ENCODE measurements at places on chromosomes 16 and 17.

GRCh38 chr17:78803186-78803845 is 21.2 kb upstream of the CYTH1 start:
- no peak for DNase-seq

- DNase-seq = no peak
These were observed 13.7 kb downstream of the ZNF213 start for GRCh38 chr16:3148256-3149192.

DNA sequence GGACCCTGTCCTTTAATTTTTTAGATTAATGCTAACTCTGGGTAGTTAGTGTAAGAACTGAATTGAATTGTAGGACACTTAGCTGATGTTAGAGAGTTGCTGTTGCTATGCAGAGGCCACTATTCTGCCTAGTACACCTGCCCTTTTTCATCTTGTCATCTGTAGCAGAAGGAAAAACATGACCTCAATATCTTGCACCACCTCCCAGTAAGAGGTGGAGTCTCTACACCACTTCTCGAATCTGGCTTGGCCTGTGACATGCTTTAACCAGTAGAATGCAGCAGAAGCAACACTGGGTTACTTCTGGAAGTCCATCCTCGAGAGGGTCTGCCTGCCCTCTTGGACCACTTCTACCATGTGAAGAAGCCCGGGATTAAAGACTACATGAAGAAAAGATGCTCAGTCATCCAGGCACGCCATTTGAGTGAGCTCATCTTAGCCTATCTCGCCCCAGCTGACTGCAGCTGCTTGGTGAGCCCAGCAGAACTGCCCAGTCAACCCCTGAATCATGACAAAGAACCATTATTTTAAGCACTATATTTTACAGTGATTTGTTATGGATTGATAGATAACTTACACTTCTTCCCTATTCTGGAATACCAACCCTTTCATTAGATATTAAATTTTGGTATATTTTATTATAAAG is 153.5 kb downstream of the MYO1D start:
- DNase-seq = no peak

DNA sequence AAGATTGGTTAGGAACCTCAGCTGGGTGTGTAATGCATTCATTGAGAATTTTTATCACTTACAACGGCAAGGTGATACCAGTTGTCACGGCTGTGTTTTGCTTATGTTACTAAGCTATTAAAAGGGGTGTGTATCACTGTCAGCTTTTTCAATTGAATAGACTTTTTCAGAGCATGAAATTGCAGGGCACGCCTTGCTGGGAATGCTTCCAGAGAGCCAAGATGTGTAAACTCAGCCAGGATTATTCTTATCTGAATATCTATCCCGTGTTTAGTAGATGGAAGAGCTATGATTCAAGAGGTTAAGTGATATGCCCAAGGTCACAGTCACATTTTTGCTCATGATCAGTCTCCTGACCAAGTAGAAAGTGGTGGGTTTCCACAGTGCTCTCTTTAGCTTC is 6.6 kb upstream of the TEKT3 start:
- DNase-seq = no peak

GRCh38 chr17:74744714-74745547 is 3.5 kb upstream of the NHERF1 start:
- peak; percentile 84 for DNase-seq

DNA sequence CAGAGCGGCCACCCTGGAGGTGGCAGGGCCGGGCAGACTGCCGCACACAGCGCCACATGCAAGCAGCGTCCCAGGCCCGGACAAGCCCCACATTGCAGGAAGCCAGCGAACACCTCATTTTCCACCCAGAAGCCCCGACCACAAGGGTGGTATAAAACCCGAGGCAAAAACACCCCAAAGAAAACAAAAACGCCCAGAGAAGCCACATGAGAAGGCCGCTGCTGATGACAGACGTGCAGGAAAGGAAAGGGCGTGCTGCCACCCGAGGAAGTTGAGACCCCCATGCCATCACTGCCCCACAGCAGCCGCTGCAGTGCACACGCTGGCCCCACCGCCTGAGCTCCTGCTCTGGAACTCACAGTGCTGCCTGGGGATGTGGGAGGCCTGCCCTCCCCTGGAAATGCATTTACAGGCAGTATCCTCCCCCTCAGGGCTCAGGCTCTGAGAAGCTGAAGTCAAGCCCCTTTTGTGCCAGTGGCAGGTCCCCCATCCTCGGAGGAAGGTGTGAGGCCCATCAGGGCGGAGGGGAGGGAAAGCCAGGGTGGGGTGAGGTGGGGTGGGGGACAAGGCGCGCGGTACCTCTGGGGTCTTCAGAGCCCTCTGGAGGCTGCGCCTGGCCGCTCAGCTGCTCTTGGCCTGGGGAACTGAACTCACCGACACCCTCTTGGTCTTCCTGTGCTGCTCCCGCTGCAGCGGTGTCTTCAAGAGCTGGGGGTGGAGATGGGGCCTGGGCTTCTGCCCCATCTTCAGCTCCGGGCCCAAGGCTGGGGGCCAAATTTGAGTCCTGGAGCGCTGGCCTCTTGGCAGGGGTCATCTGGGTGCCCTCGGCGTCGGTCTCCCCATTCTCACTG is 62.0 kb downstream of the IL21R start:
- no peak for DNase-seq

GRCh38 chr16:21600031-21600773 is 825 bp downstream of the METTL9 start:
- DNase-seq = peak; percentile 51

DNA sequence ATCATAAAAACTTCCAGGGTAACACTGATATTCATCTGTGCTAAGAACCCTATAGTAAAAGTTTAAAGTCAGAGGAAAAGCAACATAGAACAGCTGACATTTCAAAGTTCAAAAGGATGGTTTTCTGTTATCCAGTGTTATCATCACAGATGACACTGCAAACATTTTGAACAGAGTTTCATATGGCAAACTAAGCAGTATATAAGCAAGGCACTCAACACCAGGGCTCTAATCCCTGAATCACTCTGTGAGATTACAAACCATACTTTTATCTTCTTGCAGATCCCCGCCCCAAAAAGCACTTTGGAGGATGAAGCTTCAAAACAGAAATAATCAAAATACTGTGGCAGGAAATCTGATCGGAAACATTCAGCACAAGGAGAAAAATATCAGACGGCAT is 508.2 kb upstream of the KIF2B start:
- no peak for DNase-seq

- DNase-seq = no peak
These were observed 864 bp upstream of the CTCF start for GRCh38 chr16:67561501-67561823.

DNA sequence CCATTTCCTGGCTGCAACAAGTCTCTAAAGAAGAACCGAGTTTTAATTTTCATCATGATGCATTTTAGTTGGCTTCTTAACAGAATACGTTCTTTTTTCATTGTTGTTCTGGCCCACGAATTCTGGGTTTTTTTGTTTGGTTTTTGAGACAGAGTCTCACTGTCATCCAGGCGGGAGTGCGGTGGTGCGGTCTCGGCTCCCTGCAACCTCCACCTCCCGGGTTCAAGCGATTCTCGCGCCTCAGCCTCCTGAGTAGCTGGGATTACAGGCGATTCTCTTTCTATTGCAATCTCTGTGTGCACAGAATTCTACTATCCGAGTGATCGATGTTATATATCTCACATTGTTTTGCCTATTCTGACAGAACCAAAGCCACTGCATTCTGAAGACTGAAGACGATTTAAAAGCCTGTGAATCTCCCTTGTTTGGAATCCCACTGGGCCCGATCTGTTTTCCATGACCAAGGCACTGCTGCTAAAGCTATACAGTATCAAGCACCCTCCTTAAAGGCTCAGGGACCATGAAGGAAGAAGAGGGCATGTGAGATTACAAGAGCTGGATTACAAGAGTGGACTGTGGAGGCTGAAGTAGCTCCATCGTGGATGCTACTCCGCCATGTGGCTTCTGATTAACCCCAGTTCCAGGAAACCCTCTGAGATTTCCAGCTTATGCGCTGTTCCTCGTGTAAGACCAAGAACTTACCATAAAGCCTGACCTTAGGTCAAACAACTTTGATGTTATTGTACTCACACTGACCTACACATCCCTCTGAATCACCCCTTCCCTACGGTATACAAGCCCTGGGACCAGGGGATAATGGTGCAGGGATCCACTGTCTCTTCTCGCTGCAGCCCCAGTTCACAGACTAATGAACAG is 44.3 kb downstream of the ADCY9 start:
- DNase-seq = no peak

GRCh38 chr17:59327981-59328290 is 3.5 kb upstream of the YPEL2 start:
- DNase-seq = no peak

DNA sequence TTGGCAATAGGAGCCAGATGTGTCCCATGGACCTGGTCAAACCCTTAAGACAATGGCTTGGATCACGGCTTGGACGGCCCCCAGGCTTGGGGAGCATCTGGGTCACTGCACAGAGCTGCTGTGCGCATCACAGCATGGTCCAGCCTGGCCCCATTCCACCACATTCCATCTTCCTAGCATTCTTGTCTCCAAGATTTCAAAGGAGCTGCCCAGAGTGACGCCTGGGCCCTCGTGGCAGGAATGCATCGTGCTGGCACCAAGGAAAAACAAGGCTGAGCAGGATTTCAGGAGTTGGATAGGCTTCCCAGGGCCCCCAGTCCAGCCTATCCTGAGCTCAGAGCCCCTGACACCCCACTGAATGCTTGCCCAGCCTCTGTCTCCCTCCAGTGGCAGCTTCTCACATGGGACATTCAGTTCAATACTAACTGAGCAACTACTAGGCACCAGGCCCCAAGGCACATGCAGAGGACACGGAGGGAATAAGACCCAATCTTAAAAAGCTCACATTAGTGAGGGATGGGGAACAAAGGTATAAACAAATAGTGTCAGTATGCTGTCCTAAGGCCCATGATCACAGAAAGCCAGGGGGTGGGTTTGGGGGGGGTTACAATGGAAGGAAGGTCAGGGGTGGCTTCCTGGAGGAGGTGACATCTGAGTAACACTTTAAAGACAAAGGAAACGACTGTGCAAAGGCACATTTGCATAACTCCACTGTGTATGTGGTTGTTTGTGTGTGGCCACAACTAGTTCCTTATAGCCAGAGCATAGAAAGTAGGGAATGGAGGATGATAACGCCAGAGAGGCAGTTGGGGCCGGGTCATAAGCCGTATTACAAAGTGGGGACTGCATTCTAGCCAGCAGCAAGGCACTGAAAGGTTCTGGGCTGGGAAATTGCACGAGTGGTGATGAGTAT is 34.1 kb downstream of the TK2 start:
- no peak for DNase-seq

DNA sequence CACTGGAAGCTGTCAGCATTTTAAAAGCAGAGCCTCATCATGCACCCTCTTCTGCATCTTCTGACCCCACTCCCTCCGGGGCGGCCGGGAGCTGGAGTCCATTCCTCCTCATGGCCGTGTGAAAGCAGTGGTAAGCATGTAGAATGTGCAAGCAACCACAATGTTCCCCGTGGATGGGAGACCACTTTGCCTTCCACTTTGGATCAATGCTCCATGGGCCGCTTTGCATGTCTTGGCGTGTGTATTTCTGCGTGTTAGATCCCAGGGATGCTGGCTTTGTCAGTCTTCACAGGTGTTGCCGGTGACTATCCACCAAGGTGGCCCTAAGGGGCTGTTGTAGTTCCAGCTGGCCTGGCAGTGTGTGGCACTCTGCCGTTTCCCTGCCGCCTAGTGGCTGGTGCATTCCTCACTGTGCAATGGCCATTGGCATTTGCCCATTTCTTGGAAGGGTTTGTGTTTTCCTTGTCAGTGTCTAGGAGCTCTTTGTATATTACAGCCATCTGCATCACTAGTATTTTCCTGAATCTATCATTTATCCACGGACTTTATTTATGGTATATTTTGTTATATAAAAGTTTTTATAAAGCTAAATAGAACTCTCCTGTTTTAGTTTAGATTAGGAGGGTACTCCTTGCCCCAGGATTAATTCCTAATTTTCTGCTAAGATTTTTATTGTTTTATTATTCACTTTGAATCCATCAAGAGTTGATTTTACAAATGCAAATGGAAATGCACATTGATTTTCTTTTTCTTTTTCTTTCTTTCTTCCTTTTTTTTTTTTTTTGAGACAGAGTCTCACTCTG is 5.8 kb upstream of the ALDH3A1 start:
- no peak for DNase-seq

DNA sequence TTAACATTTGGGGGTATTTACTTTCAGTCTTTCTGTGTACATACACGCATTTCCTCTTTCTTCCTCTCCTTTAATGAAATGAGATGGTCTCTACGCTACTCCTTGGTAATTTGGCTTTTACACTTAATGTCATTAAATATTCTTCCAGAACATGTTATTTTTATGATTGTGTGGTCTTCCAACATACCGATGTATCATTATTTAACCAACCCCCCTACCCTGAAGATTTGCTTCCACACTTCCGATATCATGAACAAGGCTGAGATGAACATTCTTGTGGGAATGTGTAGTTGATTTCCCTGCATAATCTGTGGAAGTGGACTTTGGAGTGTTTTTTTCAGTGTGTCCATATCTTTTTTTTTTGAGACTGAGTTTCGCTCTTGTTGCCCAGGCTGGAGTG is 2.3 kb upstream of the PGS1 start:
- DNase-seq = no peak

GRCh38 chr17:81999587-81999975 is 22.2 kb downstream of the ASPSCR1 start:
- DNase-seq = no peak

DNA sequence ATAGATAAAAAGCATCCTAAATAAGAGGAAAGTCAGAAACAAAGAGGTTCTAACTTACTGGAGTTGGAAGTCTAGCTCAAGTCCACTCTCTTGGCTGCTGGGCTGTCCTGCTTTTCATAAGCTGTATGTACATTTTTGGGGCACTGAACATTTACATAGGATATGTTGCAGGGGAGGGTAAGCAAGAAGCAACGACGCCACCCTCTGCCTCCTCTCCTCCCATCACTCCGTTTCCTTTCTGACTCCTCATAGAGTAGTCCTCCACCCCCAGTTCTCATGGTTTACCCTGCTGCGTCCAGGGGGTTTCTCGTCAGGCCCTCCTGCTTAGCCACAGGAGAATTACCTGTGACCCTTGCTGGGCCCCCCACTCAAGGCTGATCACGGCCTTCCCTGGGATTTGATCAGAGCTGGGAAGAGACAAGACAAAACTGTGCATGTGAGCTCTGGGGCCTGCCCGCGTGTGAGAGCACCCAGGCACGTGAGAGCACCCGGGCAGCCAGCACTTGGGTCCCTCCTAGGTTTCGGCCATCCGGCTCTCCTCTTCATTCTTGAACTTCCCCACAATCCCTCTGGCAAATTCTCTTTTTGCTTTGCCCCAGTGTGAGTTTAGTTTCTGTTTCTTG is 37.1 kb downstream of the TMEM11 start:
- DNase-seq = no peak

Measured in memory B cell (primary cell).